ENCODE measurements at places on chromosomes 11 and 22. TPM values are rescaled to one million over a fixed set of nuclear protein-coding genes. Genes with fewer than 3 reads are reported as not detected.

Gene TIGD3
- not detected for total RNA-seq

Gene FGF3
- total RNA-seq, result not detected

Gene C1QTNF5
- 42.8 TPM for total RNA-seq

Gene F2
- total RNA-seq, result not detected

Gene SELENOM
- 226 TPM for total RNA-seq

Gene BMAL1
- 14.9 TPM for total RNA-seq

Gene MN1
- total RNA-seq, result 37.7 TPM

Gene TLCD5
- total RNA-seq, result 6.6 TPM

Gene PATE3
- not detected for total RNA-seq

Gene ESAM
- 0.35 TPM for total RNA-seq

Gene MPZL2
- not detected for total RNA-seq

Gene PDXP
- 12.9 TPM for total RNA-seq

Gene APOBEC3A
- not detected for total RNA-seq

Gene WBP2NL
- not detected for total RNA-seq

Gene TTC12
- total RNA-seq, result 10.0 TPM

Gene KLHDC7B
- total RNA-seq, result 2.4 TPM

Gene MS4A12
- total RNA-seq, result not detected

Gene FOLH1
- not detected for total RNA-seq

Gene OR8D4
- total RNA-seq, result not detected

Gene NOX4
- 0.12 TPM for total RNA-seq

Gene PHETA2
- total RNA-seq, result 14.6 TPM

Gene OR5A1
- not detected for total RNA-seq

Gene TMA7B
- not detected for total RNA-seq

Gene C11orf87
- not detected for total RNA-seq

Gene BTBD18
- not detected for total RNA-seq

Gene OR2AG2
- not detected for total RNA-seq

Gene PRODH
- total RNA-seq, result 13.6 TPM

All from pericardium fibroblast (primary cell).